ENCODE measurements at places on chromosomes 12 and 14.

GRCh38 chr14:23381871-23382270 lies 5.0 kb downstream of the CMTM5 start:
- DNase-seq = no peak

DNA sequence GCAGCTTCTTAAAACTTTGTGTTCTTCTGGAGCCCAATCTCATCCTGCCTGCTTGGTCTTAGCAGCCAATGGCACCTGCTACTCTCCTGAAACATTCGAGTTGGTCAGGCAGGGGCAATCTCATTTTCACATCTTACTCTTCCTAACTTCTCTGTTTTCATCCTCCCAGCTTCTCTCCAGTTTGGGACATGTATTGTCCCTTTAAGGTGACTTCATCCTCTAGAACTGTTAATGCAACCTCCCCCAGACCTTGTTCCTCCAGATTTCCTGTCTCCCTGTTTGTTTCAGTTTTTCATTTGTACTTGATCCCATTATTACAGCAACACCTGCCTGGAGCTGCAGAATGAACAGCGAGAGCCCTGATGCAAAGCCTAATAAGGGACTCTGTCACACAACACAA lies 31.3 kb downstream of the SERPINA11 start:
- DNase-seq = no peak

DNA sequence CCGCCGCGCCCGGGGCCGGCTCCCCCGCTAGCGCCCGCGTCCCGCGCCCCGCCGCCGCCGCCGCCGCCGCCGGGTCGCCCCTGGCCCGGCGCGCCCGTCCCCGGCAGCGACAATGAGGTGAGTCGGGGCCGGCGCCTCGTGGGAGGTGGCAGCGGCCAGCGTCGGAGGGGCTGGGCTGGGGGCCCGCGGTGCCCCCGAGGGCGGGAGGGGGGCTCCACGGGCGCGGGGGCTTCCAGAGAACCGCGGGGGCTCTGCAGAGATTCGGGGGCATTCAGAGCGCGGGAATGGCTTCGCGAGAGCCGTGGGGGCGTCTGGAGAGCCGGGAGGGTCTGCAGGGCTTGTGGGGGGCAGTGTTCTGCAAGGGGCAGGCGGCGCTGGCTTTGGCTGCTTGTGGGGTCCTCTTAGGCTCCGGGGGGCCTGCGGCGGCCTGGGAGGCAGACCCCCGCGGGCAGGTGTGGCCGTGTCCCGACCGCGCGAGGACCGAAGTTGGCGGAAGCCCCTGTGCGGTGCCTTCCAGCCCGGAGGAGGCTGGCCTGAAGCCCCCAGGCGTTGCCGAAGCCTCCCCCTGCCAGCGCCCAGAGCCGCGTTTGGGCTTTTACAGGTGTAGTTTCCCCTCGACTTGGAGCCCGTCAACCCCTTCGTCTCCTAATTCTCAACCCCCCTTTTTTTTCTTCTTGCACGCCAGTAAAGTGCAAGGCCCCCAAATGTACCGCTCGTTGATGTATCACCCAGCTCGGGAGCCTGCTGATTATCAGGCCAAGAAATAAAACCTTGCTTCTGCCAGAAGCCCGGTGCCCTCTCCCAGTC lies 93.1 kb upstream of the EVL start:
- no peak for DNase-seq

GRCh38 chr12:44286821-44287505 lies 451.1 kb downstream of the TMEM117 start:
- no peak for DNase-seq

DNA sequence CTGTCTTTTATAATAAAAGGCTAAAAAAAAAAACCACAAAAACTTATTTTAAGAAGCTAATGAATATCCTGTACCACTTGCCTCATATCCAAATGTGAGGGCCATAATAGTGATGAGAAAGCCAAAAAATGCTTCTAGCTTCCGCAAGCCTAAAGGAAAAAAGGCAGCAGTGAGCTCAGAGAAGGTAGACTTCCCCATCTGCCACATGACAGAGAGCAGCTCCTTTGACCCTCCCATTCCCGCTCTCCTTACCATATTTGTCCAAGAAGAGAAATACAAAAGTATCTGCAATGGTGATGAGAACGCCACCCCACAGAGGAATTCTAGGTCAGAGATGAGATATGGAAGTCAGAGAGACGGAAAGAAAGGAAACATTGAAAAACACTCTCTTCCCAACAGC lies 27.1 kb downstream of the SLC11A2 start:
- DNase-seq = no peak

GRCh38 chr14:94593749-94594431 lies 12.7 kb downstream of the SERPINA5 start:
- no peak for DNase-seq

GRCh38 chr12:21828779-21829178 lies 54.3 kb upstream of the KCNJ8 start:
- no peak for DNase-seq

GRCh38 chr12:5807090-5807414 lies 138.0 kb downstream of the ANO2 start:
- DNase-seq = no peak

- DNase-seq = no peak
Observed at GRCh38 chr12:77772676-77773298, 57.9 kb upstream of the NAV3 start.

DNA sequence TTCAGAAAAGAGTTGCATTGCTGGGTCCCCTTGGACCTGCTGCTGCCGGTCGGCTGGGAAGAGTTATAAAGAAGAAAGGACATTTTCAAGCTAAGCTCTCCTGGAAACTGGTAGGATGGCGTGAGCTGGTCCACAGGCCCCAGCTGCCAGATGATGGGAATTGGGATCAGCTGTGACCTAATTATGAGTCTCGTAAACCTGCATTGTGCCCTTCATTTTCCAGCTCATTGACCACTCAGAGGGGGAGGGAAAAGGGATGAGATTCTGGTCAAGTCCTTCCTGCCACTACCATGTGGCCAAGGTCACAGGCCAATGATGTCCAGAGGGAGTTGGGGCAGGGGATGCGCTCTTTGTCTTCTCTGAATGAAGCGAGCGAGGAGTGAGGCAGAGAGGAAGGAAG lies 320.9 kb downstream of the NRXN3 start:
- DNase-seq = no peak

- DNase-seq = no peak
Observed at GRCh38 chr14:103628221-103628683, 759 bp upstream of the KLC1 start.
